NCI-H774 (cell line): ENCODE measurements at places on chromosomes 13 and 19.

DNA sequence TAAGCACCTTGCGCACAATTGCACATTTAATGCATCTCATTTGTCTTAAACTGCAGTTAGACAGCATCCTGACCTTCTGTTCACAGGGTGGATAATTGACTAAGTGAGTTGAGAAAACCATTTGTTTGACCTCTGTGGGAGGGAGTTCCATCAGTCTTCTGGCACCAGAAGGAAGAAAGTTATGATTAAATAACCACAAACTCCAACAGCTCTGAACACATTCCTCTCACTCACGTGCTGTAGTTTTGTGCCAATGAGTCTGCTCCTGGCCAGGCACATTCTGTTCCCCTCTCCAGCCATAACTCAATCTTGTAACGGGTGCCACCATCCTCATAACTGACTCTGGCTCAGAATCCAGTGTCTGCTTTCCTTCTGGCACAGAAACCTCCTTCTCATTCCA, 817.2 kb downstream of the SLITRK1 start:
- DNase-seq = no peak

DNA sequence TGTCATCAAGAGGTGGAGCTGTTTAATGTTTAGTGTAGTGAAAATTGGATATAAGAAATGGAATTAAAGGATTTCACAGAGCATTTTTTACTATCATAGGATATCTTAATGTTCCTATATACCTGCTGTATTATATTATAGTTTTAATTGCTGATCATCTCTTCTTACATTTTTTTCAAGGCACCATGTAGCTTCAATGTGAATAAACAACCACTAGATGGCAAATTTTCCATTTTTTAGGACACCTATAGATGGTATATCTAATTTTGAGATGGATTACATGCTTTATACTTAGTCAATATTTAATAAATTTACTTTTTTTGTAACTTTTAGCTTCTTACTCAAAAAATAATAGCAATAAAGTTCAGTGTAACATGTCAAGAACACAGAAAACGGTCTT, 9.0 kb upstream of the ATXN8OS start:
- DNase-seq = no peak

GRCh38 chr19:1066748-1067340, at the start of gene ARHGAP45:
Gene ARHGAP45, plus strand, starts transcription at chr19:1067167. Its CDS starts 239 bp downstream, at chr19:1067406.
- no peak for DNase-seq

- no peak for DNase-seq
Observed at GRCh38 chr13:40981361-40981760, 37.8 kb downstream of the ELF1 start.

DNA sequence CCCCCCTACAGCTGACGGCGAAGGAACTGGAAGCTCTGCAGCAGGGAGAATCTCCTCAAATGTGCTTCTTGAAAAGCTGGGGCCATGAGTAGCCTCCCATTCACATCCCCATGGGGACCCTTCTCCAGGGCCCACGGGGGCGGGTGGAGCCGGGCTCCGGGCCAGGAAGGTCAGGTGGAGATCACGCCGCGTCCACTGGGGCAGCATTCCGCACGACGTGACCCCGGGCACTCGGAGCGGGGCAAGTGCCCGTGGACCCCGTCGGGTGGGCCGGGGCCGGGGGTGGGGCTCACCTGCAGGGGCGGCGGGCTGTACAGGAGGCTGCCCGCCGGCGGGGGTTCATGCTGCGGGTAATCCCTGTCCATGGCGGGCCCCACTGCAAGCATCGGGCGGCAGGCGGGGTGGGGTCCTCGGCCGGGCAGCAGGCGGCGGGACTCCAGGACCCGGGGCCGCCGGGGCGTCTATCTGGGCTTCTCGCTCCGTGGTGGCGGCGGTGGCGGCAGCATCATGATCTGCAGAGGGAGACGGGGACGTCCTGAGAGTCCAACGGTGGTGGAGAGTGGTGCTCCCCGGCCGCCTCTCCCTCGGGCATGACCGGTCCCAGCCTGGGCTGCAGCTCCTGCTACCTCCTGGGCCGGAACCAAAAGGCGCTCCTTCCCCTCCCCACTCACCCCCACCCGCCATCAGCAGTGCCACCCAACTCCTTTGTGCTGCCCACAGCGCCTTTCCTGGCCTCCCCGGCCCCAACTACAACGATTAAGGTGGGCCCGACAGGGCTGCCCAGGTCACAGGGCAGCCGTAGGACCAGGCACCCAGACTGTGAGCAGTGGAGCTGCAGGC, 20.0 kb downstream of the SBNO2 start:
- DNase-seq = no peak

DNA sequence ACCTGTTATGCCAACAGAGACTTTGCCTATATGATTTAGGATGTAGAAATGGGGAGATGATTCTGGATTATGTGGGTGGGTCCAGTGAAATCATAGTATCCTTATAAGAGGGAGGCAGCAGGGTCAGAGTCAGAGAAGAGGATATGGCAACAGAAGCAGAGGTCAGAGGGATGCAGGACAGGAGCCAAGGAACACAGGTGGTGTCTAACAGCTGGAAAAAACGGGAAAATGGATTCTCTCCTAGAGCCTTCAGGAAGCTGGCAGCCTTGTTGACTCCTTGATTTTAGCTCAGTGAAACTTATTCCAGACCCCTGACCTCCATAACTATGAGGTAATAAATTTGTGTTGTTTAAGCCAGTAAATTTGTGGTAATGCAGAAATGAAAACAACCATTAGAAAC, 28.8 kb upstream of the OXGR1 start:
- no peak for DNase-seq

DNA sequence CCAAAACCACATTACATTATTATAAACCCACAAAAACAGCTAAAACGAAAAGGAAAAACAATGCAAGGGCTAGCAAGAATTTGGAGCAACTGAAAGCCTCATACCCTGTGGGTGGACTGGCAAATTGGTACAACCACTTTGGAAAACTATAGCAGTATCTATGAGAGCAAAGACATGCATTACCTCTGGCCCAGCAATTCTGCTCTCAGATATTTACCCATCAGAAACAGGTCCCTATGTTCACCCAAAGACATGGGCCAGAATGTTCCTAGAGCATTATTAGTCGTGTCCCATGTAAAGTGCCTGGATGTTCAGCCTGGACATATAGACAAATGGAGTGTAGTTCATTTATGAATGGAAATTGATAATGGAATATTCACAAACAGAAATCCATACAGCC, 27.9 kb downstream of the POP4 start:
- no peak for DNase-seq

DNA sequence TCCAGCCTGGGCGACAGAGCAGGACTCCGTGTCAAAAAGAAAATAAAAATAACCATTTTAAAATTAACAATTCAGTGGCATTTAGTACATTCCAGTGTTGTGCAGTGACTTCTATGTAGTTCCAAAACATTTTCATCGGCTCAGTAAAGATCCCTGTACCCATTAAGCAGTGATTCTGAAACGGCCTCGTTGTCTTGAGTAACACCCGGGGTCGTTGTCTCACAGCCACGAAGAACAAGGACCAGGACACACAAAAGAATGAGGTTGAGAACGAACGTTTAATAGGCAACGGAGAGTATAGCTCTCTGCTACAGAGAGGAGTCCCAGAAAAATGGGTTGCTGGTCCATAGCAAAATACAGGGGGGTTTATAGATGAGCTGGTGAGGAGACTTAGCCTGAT, 2.4 kb upstream of the TMED1 start:
- no peak for DNase-seq

GRCh38 chr13:100068133-100068931, 20.6 kb upstream of the PCCA start:
- no peak for DNase-seq

- DNase-seq = no peak
Observed at GRCh38 chr13:42497798-42498197, 76.2 kb upstream of the TNFSF11 start.

GRCh38 chr19:58545286-58546018, 1.6 kb downstream of the TRIM28 start:
- no peak for DNase-seq

DNA sequence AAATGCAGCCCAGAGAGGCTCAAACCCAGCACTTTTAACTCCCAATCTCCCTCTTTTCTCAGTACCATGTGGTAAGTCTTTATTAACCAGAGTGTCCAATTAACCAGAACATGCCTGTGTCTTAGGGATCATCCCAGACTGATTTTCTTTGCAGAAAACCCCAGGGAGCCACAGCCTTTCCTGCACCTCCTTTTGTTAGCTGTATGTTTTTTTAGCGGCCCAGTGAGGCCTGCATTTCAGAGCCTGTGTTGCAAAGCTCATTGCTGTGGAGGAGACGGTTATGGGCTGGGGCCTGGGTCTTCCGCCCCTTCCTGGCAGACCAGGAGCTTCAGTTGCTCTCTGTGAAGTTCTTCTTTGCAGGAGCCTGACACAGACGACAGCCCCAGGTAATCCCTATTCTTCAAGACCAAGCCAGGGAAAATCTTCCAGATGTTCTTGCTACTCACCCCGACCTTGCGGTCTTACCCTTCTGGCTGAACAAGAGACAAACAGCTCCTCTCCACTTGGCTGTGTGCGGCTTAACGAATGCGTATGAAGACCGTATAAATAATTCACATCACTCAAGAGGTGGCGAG, 70.7 kb upstream of the TSHZ3 start:
- no peak for DNase-seq

DNA sequence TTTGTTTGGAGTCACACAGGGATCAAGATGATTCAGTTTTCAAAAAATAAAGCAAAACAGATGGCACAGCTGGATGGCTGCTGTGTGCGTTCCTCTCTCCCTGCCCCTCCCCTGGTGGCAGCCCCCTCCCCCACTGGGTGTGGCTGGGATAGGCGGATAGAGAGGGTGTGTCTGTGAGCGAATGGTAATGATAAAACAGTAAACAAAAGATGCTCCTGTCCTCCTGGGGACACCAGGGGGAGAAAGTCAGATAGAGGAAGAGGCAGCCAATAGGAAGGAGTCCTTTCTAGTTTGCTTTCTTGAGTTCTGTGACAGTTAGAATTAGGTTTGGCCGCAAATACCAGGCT, 6.5 kb downstream of the TMEM255B start:
- no peak for DNase-seq

- DNase-seq = no peak
Observed at GRCh38 chr13:100230769-100231149, 141.9 kb downstream of the PCCA start.

DNA sequence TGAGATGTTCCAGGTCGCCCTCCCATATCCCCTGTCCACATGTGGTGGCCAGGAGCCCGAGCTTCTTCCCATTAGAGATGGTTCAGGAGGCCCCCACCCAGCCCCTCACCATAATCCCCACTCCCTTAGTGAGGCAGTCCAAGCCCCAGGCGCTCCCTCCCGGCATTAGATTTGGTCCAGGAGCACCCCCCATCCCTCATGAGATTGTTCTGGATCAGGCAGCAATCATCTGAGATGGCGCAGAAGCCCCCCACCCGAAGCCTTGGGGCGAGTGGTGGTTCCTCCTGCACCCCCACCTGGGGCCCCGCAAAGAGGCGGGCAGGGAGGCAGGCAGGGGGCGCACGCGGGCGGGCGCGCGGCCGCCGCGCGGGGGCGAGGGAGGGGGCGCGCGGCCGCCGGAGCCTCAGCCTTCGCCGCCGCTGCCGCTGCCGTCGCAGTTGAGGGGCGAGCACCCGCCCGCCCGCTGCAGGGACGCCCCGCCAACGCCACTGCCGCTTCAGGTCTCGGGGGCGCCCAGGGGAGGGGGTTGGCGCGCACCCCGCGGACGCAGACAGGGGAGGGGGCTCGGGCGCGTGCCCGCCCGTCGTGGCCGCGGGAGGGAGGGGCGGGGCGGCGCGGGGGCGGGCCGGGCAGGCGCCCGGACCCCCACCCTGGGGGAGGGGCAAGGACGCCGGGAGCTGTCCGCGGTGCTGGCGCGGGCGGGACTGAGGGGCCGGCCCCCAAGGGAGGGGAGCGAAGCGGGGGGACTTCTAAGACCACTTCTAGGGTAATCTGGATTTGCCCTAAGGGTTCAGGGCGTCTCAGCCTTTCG, 46.4 kb upstream of the SHKBP1 start:
- DNase-seq = peak; percentile 36

DNA sequence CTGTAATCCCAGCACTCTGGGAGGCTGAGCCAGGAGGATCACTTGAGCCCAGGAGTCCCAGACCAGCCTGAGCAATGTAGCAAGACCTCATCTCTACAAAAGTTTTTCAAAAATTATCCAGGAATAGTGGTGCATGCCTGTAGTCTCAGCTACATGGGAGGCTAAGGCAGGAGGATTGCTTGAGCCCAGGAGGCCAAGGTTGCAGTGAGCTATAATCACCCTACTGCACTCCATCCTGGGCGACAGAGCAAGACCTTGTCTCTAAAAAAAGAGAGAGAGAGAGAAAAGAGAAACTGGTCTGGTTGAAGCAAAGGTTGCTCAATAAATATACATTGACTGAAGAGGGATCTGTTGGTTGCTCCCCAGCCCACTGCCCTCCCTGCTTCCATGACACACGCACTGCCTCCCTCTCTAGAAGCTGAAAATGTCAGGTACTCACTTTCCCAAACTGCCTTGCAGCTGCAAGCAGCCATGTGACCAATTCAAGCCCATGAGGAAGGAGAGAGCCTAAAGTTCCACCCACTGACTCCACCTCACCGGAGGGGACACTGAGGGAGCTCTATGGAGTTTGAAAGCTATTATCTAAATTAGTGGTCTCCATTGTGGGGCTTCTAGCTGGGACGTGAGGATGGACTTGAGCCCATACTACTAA, 14.0 kb downstream of the CEACAM16 start:
- DNase-seq = no peak

DNA sequence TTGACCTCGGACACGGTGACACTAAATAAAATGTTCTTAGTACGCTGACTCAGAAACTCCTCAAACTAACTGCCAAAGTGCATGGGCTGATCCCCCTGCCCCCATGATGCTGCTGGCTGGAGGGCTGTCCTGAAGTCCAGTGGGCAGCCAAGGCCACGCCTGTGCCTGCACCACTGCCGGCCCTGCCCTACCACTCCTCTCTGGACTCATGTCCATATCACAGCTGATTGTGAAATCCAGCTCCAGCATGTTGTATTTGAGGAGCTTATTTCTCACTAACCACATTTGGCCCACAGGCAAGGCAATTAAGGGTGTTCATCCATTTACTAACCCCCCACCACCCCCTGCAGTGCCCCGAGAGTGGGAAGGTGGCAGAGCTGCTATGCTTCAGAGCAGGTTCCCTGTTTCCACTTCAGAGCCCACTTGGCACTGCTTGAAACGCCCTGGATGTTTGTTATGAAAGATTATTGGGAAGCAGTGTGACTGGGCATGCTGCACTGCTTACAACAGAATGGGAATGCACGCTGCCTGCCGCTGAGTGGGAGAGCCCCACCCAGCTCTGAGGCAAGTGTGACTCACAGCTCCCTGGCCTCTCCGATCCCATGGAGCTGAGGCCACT, 114.0 kb downstream of the UQCRFS1 start:
- no peak for DNase-seq

- DNase-seq = no peak
Observed at GRCh38 chr13:109166804-109167203, 537.4 kb downstream of the MYO16 start.

GRCh38 chr19:6587998-6588507, 2.9 kb downstream of the CD70 start:
- no peak for DNase-seq

DNA sequence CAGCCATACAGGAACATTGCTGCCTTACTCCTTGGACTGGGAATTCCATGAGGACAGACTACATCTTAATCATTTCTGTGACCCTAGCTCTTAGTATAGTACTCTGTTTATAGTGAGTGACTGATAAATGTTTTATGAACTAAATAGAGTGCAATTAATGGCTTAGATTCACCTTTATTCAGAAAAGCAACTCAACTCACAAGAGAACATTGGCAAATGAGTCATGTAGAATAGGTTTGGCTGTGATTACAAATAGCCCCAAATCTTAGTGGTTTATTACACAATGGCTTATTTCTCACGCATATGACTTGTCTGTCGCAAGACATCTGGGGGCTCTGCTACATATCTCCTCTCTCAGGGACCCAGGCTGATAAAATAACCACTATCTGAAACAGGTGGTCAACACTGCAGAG, 121.6 kb upstream of the KL start:
- no peak for DNase-seq
